Daoy (cell line): ENCODE measurements at places on chromosomes 3 and 15. TPM values are rescaled to one million over a fixed set of nuclear protein-coding genes. Genes with fewer than 3 reads are reported as not detected.
A peak's percentile ranks its signal among the peaks of the same experiment; 100 is the strongest.

GRCh38 chr15:79640206-79640605, 208.1 kb downstream of the MINAR1 start:
- DNase-seq = peak; percentile 64

GRCh38 chr3:127263037-127263436, 24.8 kb downstream of the PRR20G start:
- no peak for DNase-seq

The WNT7A gene
- 0.09 and 0.29 TPM in 2 replicates for total RNA-seq

GRCh38 chr3:61299343-61300005, 48.2 kb upstream of the FHIT start:
- no peak for DNase-seq

The RARRES1 gene
- not detected in 2 replicates for total RNA-seq

GRCh38 chr15:78120523-78120922, 10.7 kb downstream of the CIB2 start:
- no peak for DNase-seq

GRCh38 chr3:47004369-47005211, 25.1 kb downstream of the NBEAL2 start:
- no peak for DNase-seq

- DNase-seq = no peak
These were observed 7.4 kb downstream of the NOX5 start for GRCh38 chr15:69021895-69022294.

GRCh38 chr3:130811557-130811956, 64.9 kb upstream of the PIK3R4 start:
- DNase-seq = no peak

The THBS1 gene
- 567 and 839 TPM in 2 replicates for total RNA-seq

- no peak for DNase-seq
These were observed 62.9 kb upstream of the SENP5 start for GRCh38 chr3:196804773-196805172.

The ZNF106 gene
- 26.5 and 29.4 TPM in 2 replicates for total RNA-seq

GRCh38 chr3:126197854-126198584, 17.6 kb upstream of the ALDH1L1 start:
- peak; percentile 80 for DNase-seq

- DNase-seq = no peak
These were observed 28.1 kb upstream of the ELP6 start for GRCh38 chr3:47541583-47542108.

DNA sequence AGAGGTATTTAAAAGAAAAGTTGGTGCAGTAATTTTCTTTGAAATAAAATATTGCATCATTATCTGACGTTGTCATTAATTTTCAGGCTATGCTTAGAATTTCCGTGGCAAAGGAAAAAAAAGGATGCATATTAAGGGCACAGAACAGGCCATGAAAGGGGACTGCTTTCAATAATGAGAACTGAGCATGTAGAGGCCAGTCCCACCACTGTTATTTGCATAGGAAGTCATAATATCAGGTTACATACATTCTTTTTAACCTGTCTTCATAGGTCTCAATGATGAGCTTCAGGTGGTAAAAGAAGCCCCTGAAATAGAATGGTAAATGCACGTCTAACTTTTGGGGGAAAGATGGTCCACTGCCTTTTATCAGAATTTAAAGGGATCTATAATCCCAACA, 272.1 kb upstream of the ALCAM start:
- no peak for DNase-seq

DNA sequence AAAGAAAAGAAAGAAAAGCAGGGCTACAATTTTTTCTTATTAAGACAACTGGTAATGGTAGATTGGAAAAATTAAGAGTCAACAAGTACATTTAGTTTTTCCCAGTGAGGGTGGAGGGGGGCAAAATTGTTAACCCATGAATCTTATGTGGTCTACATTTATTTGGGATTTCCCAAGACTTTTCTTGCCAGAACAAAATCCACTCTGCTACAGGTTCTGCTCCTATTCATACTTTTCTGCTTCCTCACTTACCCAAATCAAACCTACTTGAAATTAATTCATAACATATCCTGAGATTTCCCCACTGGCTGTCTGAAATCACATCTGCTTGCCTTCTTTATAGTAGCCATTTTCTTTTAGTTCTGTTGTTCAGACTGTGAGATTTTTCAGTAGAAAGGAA, 41.1 kb downstream of the VGLL3 start:
- DNase-seq = no peak

DNA sequence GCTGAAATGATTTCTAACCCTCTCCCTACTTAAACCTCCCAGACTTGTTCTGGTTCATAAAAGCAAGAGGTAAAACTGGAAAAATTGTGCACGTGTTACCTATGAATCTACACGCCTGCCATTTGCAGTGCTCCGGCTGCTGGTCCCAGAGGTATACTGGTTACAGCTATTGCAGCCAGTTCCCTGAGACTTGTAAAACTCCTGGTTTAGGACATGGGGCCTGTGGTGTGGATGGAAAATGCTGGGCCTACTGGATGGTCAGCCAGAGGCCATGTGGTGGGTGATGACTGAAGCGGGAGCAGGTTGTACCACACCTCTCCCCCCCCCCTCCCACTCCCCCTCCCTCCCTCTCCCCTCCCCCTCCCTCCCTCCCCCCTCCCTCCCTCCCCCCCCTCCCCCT, 45.0 kb downstream of the SENP2 start:
- no peak for DNase-seq

The DNAJB8 gene
- total RNA-seq = not detected in 2 replicates

DNA sequence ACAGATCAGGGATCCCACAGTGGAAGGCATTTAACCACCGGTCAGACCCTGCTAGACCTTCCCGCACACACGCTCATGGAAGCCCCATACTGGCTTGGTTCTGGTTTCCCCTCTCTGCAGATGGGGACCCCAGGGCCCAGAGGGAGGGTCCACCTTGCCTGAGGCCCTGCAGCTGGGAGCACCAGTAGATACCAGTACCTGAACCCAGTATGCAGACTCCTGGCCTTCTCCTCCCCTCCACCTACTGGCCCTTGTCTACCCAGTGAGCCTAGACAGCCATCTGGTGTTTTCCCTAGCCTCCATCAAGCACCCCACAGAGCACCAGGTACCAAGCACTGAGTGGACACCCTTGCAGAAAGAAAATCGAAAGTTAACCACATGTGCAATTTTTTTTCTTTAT, 65.1 kb downstream of the MEGF11 start:
- no peak for DNase-seq

GRCh38 chr15:72197460-72198355, at the start of gene GRAMD2A:
Gene GRAMD2A (minus strand): TSS chr15:72197787.
- peak; percentile 73 for DNase-seq

- no peak for DNase-seq
These were observed 24.4 kb downstream of the ZNF710 start for GRCh38 chr15:90025489-90026033.

DNA sequence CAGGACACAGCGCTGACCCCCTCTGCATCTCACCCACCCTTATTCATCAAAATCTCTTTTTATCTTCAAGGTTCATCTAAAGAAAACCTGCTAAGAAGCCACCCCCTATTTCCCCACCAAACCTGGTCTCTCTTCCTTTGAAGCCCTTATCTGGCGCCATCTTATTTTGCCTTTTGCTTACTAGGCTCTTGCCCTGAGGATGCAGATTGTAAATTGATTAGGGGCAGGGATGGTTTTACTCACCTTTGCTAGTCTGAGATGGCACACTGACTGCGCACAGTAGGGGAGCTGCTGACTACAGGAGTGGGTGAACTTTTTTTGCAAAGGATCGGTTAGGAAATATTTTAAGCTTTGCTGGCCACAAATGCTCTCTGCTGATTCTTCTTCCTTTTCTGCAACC, 78.9 kb upstream of the BHLHE40 start:
- DNase-seq = no peak

GRCh38 chr3:187044867-187045552, 94.3 kb downstream of the RPL39L start:
- no peak for DNase-seq

DNA sequence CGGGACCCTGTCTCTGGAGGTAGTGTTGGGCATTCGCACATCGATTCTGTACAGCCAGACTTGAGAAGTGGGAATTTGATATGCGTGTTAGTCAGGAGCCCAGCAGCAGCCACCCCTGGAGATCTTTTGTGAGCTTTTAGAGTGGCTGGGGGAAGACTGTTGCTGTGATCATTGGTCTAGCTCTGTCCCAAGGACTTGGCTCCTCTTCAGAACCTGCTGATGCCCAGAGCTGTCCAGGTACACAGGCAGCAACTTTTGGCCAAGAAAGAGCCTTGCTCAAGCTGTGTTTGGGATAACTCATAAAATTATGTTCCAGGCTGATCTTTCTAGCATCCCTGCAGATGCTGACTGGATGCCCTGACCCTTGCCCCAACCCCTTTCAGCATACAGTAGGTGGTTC, 29.3 kb downstream of the LIMD1 start:
- DNase-seq = no peak

DNA sequence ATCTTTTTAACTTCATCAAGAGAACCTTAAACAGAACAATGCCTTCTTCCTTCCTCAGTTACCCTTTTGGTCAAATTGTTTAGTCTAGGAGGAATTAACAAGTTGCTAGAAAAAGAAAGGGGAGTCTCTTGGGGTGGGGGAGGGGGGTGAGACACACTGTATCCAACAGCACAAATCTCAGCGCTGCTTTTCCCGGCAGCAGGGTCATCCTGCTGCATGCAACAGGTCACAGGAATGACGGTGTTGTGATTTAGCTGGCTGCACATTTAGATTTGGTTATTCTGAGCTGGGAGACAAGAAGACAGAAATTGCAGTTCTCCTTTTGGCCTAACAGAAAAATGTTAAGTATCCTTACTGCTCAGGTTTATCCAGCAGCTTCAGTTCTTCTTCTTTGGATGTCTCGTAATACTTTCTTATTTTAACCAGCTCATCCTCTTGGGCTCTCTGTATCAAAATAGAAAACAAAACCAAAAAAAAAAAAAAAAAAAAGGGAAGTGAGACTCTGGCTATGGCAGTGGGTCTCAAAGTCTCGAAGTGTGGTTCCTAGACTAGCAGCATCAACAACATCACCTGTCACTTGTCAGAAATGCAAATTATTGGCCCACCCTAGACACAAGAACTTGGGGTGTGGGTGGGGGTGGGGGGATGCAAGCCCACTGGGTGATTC, 190.5 kb downstream of the GREM1 start:
- DNase-seq = no peak

The COMMD2 gene
- total RNA-seq = 40.1 and 88.3 TPM in 2 replicates

DNA sequence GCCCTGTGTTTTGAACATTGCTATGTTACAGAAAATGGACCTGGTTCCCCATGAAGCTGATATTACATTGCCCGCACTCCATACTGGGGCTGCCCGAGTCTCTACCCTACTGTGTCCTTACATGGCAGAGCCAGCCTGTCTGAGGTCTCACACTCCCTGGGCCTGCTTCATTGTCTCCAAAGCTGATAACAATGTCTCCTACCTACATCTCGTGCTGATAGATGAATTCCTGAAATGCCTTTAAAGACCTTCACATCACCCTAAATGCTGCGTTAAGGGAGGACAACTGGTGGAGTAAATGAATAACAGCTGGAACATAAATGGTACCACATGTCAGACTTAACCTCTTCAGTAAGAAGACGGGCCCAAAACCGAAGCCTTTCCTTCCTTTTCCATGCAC, 62.9 kb upstream of the PTX3 start:
- no peak for DNase-seq

DNA sequence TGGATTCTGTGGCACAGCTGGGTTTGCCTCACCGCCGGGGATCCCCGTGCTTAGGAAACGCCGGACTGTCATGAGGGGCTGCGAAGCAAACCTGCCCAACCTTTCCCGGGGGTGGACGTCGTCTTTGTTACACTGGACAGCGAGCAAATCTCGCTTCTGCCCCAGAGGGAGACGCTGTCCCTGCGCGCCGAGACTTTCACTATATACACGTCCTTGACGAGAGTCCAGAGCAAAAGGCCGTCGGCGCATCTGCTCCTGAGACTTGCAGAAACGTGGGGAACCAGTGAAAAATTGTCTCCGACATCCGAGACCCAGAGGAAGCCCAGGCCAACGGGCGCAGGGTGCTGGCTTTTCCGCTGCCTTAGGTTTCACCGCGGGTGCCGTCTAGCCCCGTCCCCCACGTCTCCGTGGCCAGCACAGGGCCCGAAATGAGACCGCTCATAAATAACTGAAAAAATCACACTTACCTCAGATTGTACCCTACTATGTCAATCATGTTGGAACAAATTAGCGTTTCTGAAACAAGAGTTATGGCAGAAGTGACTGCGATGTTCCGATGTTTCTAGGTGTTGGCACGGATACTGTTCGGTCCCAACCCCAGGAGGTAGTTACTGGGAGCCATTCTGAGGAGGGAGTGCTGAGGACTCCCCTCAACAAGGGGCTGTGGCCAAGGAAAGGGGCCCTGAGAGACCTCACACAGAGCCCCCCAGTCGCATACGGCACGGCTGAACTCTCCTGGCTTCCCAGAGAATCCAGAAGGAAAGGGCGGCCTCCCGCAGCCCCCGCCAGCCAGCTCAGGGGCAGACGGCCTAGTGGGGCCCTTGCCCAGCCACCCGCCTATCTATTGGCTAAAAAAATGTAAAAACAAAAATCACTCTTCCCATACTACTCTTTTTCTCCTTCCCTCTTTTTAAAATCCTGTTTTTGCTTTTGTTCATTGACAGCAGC, 14.4 kb upstream of the MUC4 start:
- DNase-seq = no peak

GRCh38 chr15:64010719-64011118, 35.6 kb downstream of the DAPK2 start:
- DNase-seq = peak; percentile 98

GRCh38 chr15:63218100-63218808, 28.8 kb downstream of the RAB8B start:
- peak; percentile 44 for DNase-seq

- no peak for DNase-seq
These were observed 423.0 kb upstream of the TGFBR2 start for GRCh38 chr3:30183421-30183820.

- no peak for DNase-seq
These were observed 7.3 kb downstream of the HDAC11 start for GRCh38 chr3:13487403-13487802.

DNA sequence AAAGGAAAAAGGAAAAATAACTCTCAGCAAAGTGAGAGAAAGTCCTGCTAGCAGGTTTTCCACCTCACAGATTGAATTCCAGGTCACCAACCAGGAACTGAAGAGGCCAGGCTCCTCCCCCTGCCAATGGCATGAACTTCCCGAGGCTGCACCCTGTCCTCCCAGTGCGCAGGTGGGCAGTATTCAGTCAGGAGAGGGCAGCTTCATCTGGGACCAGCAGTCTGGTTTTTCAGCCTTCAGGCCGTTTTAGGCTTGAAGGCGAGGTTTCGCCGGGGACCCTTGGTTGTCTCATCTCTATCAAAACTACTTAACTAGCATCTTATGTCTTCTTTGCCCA, 41.2 kb downstream of the TRAT1 start:
- peak; percentile 1 for DNase-seq

GRCh38 chr15:50911621-50912020, 3.1 kb downstream of the AP4E1 start:
- DNase-seq = no peak

DNA sequence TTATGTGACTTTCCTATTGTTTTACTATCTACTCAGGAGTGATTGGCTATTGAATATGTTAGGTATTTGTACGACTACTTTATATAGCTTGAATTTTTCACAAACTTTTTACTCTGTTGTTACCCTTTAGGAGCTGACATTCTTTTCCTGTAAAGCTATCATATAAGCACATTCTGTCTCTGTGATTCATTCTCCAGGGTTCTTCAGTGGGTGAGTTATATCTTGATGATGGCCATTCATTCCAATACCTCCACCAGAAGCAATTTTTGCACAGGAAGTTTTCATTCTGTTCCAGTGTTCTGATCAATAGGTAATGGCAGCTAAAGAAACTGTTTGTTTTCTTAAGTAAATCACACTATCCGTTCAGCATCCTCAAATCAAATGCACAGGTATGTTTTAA, 10.1 kb upstream of the CAPN3 start:
- no peak for DNase-seq

The SPINT1 gene
- 2.6 and 3.8 TPM in 2 replicates for total RNA-seq

- no peak for DNase-seq
These were observed 121.6 kb downstream of the FOXP1 start for GRCh38 chr3:71461749-71462483.
